ENCODE measurements at places on chromosomes 7 and 10.

- no peak for DNase-seq
Measured at GRCh38 chr7:22143491-22143890, 197.8 kb upstream of the CDCA7L start.

DNA sequence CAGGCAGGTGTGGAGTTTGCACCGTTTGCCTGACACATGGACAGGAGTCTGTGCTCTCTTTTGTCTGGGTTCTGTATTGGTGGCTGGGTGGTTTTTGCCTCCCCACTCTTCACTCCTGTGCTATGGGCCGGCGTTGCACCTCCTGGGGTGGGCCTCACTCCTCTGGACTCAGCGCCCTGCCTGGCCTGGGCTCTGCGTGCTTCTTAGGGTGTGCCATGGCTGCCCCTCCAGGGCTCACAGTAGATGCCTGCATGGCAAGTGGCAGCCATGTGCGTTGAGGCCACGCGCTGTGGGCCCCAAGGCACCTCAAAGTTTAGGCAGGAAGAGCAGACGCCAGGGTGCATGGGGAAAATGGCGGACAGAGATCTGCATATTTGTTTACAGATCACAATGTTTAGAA is 319.8 kb downstream of the ADARB2 start:
- no peak for DNase-seq

DNA sequence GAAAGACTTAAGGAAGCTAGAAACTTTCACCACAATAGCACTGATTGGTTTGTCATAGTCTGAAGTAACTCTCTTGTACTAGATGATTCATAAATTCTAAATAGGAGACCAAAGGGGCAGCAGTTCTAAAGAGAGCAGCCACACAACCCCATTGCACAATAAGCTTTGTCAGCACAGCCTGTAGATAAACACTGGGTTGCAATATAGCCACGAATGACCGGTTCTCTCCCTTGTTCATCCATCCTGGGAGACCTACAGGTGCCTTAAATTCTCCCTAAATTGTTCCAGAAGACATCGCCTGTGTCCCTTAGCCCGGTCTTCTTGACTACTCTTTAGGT is 167.0 kb downstream of the SNX13 start:
- no peak for DNase-seq

DNA sequence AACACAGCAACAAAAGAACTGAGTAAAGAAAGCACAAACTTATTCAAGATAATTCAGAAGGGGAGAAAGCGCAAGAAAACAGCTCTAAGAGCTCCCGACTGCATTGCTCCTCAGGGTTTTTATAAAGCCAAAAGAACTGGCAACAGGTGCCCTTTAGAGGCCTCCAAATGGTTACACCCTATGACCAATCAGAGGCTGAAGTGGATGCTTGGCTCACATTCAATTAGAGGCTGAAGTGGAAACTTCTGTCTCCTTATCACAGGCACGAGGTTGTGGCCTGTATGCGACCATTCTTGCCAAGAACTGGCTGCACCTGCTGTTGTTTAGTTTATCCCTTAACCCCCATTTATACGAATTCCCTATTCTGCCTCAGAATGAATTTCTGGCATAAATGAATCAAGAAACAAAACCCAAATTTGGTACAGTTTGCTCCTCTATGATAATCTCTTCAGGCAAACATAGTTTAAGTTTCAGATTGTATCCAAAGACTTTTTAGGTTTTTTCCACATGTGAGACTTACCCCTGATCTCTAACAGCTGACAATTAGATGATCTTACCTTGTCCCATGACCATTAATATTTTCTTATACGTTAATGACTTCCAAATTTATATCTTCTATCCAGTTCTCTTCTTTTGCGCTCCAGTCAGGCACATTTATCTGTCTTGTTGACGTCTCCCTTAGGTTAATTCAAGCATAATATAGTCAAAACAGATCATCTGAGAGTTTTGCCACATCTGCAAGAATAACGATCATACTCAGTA is 504.8 kb downstream of the NXPH1 start:
- no peak for DNase-seq

- no peak for DNase-seq
Measured at GRCh38 chr10:43350686-43351085, 20.8 kb upstream of the FXYD4 start.

DNA sequence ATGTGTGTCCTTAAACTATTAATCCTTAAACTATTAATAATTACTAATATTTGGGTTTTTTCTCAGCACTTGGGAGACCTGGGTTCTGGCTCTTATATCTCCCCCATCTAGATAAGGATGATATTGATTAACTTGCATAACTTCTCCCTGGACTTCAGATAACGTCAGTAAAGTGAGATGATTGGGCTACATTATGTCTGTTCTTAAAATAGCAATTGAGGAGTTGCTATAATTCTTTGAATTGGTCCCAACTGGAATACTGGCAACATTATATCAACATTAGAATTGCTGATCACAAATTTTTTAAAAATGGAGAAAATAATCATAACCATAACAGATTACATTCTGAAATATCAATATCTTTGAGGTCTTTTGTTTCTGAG is 1.9 kb downstream of the APBB1IP start:
- no peak for DNase-seq

DNA sequence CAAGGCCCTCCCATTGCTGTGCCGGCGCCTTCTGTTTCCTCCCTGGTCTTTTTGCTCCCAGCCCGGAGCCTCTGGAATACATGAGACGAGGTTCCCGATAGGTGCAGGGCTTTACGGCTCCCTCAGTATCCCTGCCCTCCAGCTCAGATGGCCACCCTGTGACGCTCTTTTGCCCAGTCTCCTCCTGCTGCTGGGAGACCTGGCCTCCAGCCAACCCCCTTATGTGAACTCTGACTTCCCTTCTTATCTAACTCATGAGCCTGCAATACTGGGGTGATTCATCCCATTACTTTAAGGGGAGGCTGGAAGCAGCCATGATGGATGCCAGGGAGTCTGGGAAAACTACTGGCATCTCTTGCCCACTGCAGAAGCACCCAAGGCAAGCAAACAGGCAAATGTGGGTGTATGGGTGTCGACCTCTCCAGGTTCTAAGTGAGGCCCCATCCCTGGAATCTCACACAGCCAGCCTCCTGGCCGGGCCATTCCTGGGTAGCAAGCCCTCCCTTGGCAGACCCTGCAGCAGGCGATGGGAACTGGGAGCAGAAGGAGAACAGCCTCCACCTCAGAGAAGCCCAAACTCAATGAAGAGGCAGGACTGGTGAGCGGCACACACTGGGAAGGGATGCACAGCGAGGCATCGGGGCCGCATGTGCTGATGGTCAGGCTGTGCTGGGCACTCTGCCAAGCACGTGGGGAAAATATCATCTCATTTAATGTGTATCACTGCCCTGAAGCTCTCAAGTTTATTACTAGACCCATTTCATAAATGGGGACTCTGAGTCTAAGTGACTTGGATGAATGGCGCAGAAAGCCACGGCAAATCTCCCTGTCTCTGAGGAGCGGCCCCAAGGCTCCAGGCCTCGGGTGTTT is 97.5 kb downstream of the FAM53B start:
- no peak for DNase-seq

DNA sequence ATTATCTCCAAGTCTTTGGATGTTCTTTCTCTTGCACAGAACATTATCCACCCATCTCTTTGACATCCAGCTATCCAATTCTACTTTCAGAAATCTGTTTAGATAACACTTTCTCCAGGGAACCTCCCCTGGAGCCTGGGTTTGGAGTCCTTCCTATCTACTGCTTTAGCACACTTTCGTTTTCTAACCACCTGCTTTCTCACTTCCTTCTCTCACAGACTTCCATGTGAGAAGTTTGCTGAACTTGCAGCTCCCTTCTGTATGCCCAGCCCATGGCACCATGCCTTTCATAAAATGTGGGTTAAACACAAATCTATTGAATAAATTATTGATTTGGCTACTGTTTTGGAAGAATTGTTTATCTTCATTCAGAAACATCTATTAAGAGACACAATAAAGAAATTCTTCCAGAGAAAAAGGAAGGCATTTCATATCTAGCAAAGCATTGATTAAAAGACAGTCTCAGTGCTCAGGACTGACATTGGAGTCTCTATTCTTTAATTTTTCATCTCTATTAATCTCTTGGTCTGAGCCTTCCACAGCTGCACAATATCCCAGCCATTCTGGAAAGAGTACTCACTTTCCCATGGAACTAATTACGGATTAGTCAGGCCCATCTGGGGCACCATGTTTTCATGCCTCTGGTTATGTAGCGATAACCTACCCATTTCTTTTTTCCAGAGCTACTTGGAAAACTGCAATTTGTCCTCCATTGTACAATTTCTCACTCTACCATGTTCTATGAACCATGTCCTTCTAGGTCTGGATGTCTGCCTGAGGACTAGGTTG is 1077.3 kb downstream of the SORCS3 start:
- no peak for DNase-seq

- DNase-seq = no peak
Measured at GRCh38 chr10:61987951-61988379, 86.5 kb downstream of the ARID5B start.

DNA sequence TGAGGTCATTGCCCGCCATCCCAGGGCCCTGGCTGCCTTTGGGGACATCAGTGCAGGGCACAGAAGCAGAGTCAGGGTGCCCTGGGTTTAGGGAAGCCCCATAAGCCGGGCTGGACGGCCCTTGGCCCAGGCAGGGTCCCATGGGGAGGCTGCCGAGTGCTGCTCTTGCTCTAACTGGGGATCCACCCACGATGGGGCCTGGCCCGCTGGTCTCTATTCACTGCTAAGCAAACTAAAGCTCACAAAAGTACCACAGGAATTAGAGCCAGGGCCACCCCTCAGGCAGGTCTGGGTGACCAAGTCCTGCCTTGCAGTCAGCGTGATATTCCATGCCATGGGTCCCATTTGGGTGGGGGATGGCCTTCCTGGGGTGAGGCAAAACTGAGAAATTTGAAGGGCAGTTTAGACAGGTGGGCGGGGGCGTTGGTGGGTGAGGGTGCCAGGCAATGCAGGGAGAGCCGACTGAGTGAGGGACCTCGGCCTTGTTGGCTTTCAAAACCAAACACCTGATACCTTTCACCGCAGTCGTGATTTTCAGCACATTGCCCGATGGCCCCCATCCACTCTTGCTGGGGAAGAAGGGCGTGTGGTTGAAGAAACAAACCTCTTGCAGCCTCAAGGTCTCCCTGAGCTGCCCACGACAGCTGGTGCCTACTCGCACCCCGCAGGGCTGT is 92.8 kb upstream of the PPIF start:
- no peak for DNase-seq

- no peak for DNase-seq
Measured at GRCh38 chr10:110399106-110399964, 94.6 kb upstream of the SMNDC1 start.

- no peak for DNase-seq
Measured at GRCh38 chr7:70432567-70433001, 699.4 kb upstream of the GALNT17 start.

DNA sequence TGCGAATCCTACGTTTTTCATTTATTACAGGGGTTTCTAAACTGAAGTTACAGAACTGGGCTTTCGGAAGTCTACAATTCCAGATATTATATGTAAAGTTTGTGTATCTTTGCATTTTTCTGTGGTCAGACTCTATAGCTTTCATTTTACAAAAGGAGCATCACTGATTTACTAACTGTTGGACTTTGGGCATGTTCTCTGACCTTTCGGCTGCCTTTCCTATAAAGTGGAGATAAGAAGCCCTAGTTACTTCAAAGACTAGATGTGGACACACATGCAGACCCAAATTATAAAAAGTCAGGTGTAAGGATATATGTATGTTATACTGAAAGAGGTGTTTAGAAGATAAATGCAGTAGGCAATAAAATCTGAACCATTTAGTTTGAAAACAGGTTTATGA is 126.6 kb upstream of the PRKCQ start:
- no peak for DNase-seq

GRCh38 chr10:68194290-68194689 is 37.6 kb downstream of the ATOH7 start:
- DNase-seq = no peak

DNA sequence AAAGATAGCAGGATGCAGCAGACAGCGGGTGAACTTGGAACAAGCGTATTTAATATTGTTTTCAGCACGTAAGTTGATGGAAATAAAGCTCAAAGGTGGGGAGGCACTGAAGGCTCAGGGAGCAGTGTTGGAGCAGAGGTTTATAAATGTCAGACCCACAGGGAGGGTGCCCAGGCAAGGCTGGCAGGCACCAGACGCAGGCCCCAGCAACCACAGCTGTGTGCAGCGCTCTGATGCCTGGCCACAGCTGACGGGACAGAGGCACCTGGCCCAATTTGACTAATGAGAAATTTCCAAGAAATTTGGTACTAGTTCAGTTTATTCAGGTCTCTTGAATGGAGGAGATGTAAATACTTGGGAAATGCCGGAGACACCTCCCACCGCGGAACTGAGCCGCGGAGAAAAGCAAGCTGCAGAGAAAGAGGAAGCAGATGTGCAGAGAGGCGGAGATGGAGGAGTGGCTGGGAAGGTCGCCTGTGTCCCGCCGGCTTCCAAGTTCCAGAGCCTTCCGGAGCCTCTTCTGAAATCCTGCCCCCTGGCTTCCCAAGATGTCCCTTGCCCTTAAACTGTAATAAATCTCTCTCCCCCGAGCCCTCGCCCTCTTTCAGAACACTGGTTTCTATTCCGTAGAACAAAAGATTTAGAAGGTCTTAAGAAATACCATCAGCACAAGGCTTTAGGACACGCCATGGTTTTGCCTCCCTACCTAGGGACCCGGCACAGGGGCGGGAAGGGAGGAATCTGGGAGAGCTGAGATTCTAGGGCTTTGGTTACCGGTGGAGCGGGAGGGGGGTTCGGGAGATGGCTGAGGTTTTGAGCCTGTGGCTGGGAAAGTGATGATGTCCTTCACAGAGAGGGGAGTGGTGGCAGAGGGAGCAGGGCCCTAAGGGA is 38.4 kb upstream of the PLXNA4 start:
- no peak for DNase-seq

DNA sequence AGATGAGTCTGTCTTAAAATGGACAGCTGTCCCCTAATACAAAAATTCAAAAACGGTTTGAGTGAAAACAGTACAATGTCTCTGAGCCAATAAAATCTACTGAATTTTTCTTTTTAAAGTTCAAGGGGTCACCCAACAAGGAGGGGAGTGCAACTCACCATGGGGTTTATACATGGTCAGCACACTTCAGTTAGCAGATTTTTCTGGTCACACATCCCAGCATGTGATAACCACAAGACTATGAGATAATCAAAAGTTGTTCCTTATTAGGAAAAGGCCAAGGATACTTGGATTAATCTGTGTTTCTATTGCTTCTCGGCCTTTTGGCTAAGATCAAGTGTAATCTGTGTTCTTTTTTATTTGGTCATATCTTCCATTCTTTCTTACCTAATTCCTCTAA is 31.6 kb downstream of the ABCB5 start:
- no peak for DNase-seq

GRCh38 chr7:2707481-2707880 is 19.5 kb downstream of the AMZ1 start:
- DNase-seq = no peak

Measured in esophagus muscularis mucosa (tissue), 4 donors.